Femur (tissue), 1 donor: ENCODE measurements at places on chromosomes 2 and 18.

DNA sequence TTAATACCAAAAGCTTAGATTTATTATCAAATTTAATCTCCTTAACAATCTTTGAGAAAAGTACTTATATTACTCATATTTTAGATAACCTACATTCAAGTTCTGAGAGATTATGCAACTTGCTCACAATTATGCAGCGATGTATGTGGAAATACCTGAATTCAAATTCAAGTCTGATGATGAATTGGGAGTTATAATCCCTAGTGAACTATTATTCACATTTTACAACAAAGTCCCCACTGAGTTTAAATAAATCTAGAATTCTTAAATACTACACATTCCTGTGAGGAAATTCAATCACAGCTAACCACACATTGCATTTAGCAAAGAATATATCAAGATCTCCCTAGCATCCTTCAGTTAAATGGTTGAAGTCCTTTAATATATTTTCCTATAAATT is 278.4 kb downstream of the NOL4 start:
- DNase-seq: no peak

- DNase-seq: peak; percentile 31
Measured at GRCh38 chr18:54774981-54775665, 53.2 kb upstream of the RAB27B start.

DNA sequence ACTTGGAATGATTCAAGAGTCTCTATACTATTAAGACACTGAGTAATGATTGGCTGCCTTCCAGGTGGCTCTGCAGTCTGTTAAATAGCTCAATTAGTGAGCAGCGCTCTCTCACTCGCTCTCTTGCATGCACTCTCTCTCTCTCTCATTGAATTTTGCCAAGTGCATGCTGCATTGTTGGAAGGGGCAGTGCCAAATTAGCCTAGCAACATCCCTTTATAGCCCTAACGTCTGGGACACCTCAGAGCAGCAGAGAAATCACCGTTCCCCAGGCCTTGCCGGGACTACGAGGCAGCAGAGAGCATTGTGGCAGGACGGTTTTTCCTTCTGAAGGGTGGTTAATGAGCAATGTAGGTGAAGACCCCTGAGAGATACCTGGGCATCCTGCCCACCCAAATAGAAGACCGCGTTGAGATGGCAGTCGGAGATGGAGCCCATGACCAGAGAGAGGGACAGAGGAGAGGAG is 447.6 kb upstream of the POU3F3 start:
- DNase-seq: peak; percentile 57

DNA sequence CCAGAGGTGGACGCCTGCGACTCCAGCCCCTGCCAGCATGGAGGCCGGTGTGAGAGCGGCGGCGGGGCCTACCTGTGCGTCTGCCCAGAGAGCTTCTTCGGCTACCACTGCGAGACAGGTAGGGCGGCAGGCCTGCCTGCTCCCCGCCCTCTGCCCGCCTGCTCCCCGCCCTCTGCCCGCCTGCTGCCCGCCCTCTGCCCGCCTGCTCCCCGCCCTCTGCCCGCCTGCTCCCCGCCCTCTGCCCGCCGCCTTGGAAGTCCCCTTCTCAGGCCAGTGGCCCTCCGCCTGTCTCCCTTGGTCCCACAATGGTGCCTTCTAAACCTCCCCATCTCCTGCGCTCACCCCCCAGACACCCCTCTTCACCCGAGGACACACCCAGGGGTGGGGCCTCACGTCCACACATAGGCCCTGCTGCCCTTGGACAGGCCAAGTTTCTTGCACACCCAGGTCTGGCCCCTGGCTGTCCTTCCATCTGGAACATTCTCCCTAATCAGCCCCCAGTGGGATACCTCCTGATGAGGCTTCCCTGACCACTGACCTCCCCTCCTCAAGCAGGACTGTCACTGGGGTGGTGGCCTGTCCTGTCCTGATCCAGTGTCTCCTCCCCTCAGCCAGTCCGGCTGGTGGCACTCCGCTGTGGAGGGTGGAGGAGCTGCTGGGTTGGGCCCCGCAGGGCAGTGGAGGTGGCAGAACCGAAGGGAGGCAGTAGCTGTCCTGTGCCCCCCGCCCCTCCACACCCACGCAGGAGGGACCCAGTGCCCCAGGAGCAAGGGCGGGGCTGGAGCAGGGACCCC is 37.9 kb downstream of the MTERF4 start:
- peak; percentile 24 for DNase-seq

DNA sequence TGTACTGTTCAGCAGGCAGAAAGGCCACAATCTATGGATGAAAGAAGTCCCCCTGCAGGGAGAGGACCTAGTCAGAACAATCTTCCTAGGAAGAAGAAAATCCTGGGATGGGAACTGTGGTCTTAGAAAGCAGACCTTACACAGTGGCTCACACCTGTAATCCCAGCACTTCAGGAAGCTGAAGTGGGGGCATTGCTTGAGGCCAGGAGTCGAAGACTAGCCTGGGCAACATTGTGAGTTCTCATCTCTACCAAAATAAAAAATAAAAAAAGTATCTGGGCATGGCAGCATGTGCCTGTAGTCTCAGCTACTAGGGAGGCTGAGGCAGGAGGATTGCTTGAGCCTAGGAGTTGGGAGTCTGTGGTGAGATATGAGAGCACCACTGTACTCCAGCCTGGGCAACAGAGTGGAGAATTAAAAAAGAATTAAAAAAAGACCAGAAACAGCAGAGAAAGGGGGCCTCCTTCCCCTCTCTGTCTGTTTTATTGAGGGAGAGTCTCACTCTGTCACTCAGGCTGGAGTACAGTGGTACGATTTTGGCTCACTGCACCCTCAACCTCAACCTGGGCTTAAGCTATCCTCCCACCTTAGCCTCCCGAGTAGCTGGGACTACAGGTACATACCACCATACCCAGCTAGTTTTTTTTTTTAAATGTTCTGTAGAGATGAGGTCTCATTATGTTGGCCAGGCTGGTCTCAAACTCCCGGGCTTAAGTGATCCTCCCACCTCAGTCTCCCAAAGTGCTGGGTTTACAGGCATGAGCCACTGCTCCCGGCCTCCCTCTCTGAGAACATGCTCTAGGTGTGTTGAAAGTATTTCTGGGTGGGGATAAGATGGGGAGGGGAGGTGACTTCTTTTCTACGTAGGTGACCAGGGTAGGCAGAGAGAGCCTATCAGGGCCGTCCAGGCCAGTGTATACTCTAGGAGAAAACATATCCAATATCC is 7.4 kb downstream of the RHOB start:
- no peak for DNase-seq

GRCh38 chr18:27478459-27478858 is 293.4 kb upstream of the CHST9 start:
- DNase-seq: no peak

DNA sequence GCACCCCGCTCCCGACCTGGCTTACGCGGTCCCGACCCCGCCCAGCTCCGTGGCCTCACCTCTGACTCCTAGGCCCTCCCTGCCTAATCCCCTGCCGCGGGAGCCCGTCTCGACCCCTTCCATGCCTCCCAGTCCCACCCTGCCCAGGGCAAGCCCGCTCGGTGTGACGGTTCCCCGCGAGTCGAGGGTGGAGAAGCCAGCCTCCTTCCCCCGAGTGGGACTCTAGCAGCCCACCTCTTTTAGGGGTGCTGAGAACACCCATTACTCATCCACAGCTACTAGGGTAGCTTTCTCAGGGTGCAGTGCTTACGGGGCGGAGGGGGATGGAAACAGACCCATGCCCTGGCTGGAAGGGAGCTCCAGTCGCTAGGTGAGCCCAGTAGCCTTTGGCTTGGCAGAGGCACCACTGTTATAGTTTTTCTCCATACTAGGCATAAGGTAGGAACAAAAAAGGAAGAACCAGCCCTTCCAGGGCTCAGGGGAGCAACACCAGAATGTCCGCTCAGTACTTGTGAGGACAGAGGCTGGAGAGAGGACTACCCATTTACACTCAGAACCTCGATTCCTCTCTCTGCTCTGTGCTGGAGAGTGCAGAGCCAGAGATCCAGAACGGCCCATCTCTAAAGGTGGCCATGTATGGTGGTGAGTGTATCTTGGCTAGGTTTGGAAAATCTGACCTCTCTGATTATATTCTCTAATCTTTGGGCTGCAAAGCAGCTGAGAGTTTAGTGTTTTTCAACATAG is 606 bp downstream of the AGBL5 start:
- DNase-seq: no peak

DNA sequence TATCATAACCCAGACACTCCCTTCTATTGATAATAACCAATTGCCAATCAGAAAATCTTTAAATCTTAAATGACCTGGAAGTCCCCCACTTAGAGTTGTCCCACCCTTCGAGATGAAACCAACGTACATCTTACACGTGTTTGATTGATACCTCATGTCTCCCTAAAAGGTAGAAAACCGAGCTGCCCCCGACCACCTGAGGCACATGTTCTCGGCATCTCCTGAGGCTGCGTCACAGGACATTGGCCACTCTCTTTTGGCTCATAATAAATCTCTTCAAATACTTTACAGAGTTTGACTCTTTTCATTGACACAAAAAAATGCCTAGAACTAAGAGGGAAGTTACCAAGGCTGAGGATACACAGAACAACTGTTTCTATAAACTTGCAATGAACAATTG is 190.0 kb downstream of the RTP5 start:
- no peak for DNase-seq
